ENCODE measurements at places on chromosomes 11 and 22.

DNA sequence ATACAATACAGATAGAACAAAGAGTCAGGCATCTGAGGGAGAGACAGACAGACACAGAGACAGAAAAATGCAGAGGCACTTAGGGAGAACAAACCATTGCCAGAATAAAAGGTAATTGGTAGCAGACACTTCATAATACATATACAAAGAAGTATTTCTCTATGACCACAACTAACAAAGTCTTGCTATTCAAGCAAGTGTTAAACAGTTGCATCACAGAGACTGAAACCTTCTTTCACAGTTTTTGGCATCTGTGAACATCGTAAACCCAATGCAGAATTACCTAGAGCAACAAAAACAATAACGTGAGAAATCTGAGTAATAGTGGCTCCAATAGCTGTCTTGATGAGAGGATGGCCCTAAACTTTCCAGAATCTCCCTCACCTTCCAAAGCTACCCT, 116.4 kb downstream of the BLID start:
- no peak for DNase-seq

DNA sequence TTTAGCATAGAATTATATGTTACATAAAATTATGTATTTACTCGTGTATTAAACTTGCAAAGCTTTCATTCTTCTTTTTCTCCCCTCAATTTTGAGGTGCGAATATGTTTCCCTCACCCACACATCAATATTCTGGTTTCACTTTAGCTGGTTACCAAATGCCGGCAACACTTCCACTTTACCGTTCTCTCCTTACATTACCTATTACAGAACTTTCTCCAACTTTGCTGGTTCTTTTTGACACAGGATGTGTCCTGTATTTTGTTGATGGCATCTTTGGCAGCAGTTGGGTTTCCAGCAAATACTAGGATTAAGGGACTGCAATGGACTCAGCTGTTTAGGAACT, 84.9 kb downstream of the PRR5L start:
- DNase-seq = no peak

DNA sequence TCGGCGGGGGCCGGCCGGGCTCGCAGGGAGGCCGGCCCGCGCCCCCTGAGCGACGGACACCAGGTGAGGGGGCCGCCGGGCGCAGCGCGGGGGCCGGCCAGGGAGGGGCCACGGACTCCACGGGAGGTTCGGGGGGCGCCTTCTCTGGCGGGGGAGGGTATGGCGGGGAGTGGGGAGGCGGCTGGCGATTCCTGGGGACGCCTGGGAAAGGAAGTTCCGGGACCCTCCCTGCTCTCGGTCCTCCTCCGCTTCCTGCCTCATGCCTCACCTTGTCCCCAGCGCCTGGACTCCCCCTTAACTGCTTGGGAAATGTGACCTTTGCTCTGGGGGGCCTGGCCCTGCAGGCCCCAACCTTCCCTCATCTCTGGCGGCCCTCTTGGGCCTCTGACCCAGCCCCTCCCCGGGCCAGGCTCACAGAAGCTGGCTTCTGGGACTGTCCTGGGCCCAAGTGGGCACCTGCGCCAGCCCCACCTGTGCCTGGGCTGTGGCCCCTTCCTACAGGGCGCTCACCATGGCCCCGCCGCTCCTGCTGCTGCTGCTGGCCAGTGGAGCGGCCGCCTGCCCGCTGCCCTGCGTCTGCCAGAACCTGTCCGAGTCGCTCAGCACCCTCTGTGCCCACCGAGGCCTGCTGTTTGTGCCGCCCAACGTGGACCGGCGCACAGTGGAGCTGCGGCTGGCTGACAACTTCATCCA, 516 bp downstream of the LRFN4 start:
- DNase-seq = no peak

GRCh38 chr11:15159085-15159484, 44.4 kb downstream of the INSC start:
- DNase-seq = no peak

- DNase-seq = no peak
These were observed 47.1 kb downstream of the CWC15 start for GRCh38 chr11:94926271-94926625.

DNA sequence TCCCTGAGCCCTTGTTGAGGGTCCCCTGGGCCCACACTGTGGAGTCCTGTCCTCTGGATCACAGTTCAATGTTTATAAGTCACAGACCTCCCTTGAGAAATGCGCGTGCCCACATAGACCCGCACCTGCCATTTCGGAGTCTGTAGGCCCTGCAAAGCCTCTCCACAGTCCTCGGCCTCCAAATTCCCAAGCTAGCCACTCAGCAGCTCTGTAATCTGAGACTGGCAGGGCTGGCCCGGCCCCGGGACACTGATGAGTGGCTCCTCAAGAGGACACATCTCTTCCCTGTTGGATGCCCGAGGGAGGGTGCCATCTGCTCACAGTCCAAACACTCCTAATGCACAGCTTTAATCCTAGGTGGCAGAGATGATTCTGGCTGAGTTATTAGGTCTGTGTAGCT, 39.1 kb downstream of the B3GAT1 start:
- peak; percentile 33 for DNase-seq

Measured in NCI-H1694 treated with DMSO at 0.1 percent for 48 hours (cell line).